ENCODE measurements at places on chromosomes 1 and 21.

- DNase-seq = peak; percentile 20
Measured at GRCh38 chr1:112144733-112145426, 155.4 kb upstream of the KCND3 start.

GRCh38 chr21:38260426-38260825, 3.6 kb downstream of the KCNJ15 start:
- no peak for DNase-seq

DNA sequence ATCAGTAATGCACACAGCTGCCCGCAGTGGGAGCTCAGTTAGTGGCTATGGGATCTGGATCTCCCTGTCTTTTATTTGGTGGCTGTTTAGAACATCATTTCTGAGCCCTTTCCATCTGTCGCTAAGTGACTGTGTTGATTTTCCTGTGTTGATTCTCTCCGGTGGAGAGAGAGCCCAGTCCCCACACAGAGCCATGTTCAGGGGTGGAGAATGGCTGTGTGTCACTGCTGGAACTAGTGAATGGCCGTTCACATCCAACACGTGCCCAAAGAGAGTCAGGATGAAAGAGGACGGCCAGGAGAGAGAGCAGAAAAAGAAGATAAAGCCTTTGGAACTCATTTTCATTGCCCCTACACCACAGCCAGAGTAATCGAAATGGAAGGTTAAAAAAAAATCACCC, 76.2 kb downstream of the FBXO2 start:
- no peak for DNase-seq

DNA sequence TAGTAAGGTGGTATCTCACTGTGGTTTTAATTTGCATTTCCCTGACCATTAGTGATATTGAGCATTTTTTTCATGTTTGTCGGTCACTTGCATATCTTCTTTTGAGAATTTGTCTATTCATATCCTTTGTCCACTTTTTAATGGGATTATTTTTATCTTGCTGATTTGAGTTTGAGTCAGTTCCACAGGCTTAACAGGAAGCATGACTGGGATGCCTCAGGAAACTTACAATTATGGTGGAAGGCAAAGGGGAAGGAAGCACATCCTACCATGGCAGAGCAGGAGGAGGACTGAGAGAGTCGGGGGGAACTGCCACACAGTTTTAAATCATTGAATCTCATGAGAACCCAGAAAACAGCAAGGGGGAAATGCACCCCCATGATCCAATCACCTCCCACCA, 51.1 kb downstream of the ODF2L start:
- DNase-seq = no peak

DNA sequence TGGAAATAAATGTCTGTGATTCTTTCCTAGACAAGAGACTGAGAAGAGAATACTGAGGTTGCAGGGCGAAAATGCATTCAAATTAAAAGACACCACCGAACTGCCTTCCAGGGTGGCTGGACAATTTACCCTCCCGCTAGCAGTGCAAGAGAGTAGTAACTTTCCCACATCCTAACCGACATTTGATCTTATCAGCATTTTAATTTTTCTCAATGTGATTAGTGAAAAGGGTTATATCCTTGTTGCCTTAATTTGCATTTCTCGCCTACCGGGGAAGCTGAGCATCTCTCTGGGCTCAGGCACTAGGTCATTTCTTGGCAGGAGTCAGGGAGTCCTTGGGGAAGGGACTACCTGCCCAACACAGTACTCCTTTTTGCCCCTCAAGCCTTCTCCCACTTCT, 2.8 kb downstream of the TNFRSF8 start:
- DNase-seq = no peak

- no peak for DNase-seq
Measured at GRCh38 chr1:228842094-228842775, 107.0 kb downstream of the RHOU start.

DNA sequence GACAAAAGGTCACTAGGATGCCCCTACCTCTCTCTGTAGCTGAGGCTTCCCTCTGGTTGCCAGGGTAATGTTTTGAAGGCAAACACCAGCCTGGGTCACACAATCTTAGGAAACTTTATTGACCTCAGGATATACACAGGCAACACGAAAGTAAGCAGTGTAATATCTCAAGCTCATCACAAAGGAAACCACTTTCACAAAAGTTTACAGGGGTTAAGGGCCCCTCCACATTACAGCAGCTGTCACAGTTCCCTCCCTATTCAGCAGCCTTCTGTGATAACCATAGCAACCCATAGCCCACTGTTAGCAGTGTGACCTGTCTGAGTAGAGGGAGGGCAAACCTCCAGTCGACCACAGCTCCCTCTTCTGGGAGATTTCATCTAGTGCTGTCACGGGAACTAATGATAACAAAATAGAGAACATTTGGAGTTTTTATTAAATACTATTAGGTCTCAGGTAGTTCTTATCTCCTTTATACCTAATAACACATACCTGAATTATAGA, 149.8 kb downstream of the PTPRC start:
- no peak for DNase-seq

DNA sequence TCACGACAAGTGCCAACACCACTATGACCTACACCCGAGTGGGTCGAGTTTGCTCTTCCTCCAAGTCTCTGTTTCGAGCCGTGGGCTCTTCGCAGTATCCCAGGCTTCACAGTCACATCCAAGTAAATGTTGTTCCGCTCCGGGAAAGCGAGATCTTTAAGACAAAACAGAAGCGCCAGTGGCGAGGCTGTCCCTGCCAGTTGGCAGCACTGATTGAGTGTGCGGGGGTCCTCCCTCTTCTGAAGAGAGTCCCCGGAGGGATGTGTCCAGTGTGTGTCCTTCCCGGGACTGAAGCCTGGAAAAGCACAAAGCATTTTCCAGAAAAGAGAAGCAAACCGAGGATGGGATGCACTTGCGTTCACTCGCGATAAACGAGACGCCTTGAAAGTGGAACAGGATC, 158.9 kb downstream of the PRDM16 start:
- no peak for DNase-seq

DNA sequence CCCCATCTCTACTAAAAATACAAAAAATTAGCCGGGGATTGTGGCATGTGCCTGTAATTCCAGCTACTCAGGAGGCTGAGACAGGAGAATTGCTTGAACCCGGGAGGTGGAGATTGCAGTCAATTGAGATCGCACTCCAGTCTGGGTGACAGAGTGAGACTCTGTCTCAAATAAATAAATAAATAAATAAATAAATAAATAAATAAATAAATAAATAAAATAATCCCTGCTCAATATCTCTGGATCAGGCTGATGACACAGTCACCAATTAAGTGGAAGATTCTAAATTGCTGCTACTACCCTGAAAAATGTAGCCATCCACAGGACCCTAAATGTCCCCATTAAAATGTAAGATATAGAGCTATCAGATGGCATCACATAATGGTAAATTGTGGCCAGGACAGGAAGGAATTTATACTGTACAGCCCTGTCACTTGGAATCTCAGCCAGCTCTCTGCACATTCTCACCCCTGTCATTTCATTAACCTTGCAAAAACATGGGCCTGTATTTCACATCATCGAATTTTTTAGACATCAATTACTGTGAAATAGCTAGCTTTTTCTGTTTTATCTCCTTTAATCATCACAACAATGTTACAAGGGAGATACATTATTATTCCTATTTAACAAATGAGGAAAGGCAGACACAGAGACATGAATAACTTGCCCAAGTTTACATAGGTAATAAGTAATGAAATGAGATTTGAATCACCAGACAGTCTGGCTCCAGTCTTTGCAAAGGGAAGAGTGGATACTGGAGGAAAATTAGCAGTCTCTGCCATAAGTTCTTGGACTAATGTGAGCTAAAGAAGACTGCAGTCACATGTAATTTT, 56.7 kb upstream of the NTPCR start:
- no peak for DNase-seq

DNA sequence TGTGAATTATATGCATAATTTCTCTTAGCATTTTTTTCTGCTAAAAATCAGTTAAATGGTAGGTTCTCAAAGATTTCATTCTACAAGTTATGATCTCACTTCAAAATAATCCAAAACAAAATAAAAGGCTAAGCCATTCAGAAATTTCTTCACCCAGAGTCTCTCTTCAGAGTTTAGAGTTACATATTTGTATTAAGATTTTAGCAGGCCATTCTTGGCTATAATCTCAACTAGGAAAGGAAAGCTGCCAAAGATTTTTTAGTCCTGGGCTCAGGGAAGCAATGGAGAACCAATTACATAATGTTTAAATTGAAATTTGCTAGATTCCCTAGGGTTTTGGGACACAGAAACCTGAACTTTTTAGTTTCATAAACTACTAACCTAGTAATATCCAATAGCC, 245.0 kb downstream of the USH2A start:
- no peak for DNase-seq

DNA sequence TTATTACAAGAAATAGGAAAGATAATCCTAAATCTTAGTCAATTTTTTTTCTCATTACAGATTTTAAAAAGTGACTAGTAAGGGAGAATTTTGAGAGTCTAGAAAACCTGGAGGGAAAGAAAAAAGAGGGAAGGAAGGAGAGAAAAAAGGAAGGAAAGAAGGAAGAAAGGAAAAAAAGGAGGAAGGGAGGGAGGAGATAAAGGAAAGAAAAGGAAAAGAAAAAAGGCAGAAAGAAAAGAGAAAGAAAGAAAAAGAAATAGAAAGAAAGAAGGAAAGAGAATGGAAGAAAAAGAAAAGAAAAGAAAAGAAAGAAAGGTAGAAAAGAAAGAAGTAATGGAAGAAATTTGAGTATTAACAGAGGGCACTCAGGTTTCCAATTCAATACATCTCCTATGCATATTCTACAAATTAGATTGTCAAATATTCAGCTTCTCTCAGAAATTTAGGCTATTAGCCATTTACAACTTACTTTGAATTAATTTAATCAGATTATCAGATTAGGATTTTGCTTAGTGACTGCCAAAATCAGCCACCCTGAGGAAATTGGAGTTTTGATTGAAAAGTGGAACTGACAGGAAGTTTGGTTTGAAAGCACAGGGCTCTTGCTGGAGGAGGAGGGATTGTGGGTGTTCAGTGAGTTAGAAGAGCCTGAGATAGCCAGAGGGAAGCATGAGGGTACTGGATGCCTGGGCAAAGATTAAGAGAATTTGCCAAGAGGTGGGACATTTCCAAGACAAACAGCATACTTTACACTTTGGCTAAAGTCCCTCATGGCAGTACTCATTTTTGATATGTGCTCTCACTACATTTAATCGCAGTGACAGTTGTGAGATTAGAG, 677.8 kb downstream of the USP25 start:
- DNase-seq = no peak

DNA sequence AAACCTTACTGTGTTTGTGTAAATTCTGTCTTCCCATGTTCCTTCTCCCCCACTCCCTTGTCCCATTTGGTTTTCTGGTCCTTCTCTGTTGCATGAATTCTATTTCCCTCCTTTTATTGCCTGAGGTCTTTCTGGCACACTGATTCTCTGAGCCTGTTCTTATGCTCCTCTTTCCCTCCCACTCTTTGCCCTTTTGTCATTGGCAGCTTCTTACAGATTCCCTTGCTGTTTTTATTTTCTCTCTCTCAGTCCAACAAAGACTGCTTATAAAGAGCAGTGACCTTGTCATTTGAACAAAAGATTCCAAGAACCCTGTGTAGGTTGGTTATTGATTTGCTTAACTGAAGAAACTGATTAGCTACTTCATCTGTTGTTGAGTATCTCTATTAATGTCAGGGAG, 49.7 kb downstream of the GPR52 start:
- DNase-seq = no peak

- no peak for DNase-seq
Measured at GRCh38 chr1:29325675-29326074, 89.4 kb downstream of the PTPRU start.

- DNase-seq = no peak
Measured at GRCh38 chr1:232252546-232253118, 377.3 kb downstream of the SIPA1L2 start.

DNA sequence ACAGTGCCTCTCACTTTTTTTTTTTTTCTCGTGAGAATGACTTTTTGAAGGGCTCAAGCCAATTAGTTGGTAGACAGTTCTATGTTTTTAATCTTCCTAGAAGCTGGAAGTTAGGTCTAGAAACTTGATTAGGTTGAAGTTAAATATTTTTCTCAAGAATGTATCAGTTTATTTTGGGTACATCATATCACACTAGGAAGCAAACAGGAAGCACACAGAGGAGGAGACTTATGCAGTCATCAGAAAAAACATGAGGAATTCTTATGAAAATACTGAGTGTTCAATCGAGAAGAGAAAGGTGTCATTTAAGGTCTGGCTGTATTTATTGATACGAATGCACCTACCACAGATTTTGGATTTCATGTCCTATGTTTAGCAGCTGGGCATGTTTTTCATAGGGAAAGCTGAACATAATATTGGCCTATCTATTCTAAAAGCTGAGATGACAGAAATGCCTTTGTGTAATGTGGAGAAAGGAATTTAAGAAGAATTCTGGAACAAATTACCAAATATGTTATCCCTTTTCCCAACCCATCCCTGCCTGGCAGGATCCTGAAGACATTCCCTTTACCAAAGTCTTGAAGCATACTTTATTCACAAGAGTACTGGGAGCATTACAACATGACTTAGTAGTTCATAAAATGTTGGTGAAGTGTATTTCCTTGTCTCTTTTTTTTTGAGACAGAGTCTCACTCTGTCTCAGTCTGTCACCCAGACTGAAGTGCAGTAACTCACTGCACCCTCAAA, 17.5 kb upstream of the ZFP69B start:
- no peak for DNase-seq

DNA sequence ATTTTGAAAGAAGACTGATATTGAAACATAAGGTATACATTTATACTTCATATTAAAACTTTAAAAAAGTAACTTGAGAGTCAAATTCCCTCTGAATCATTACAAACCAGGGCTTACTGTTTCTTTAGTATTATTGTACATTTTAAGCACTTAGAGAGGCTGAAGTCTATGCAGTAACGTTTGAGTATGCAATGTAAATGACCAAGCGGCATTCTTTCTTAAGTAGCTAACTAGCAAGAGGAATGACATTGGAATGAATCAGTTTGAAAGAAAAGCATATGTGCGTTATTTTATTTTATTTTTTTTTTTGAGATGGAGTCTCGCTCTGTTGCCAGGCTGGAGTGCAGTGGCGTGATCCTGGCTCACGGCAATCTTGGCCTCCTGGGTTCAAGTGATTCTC, 24.3 kb downstream of the WNT2B start:
- DNase-seq = no peak

DNA sequence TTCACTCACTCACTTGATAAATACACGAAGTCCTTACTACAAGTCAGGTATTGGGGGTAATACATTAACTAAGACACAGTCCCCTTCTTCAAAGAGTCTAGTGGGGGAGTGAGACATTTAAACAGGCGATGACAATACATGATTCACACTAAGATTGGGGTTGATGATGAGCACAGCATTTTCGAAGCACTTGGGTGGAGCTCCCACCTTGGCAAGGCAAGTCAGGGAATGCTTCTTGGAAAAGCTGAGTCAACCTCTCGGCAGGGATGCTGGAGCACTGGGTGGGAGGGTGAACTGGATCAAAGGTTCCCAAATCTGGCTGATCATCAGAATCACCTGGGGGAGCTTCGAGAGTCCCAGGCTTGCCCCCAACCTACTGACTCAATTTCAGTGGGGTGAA, 57.9 kb upstream of the ENAH start:
- DNase-seq = no peak

- DNase-seq = no peak
Measured at GRCh38 chr1:29420202-29420601, 183.9 kb downstream of the PTPRU start.

GRCh38 chr1:156100205-156100995, 14.1 kb upstream of the LMNA start:
- no peak for DNase-seq

- DNase-seq = no peak
Measured at GRCh38 chr1:243316366-243316989, 60.6 kb downstream of the SDCCAG8 start.
